Stimulated activated CD4-positive, alpha-beta T cell treated with anti-CD3 and anti-CD28 coated beads, Interleukin-15, amount 100 ng/mL, for 1 hour (primary cell): ENCODE measurements at places on chromosomes 7 and 10.

DNA sequence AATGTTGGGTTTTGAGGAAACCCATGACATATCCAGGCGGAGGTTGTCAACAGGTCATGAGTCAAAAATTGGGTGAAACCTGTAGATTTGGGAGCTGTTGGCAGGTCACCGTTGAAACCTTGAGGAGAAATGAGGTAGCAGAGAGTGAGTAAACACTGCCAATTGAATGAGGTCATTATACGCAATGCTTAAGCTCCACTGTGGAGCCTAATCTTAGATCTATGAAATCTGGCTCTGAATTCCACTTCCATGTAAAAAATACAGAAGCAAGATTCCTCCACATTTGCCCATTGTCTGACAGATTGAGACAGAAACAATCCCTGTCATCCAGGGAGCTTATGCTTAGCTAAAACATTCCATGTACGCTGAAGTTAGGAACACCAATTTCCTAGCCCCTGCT is 76.0 kb upstream of the IL6 start:
- DNase-seq, result no peak

- DNase-seq, result no peak
These were observed 171.8 kb upstream of the AHR start for GRCh38 chr7:17126413-17127268.

GRCh38 chr10:124560377-124561105 is 98.9 kb downstream of the LHPP start:
- no peak for DNase-seq

DNA sequence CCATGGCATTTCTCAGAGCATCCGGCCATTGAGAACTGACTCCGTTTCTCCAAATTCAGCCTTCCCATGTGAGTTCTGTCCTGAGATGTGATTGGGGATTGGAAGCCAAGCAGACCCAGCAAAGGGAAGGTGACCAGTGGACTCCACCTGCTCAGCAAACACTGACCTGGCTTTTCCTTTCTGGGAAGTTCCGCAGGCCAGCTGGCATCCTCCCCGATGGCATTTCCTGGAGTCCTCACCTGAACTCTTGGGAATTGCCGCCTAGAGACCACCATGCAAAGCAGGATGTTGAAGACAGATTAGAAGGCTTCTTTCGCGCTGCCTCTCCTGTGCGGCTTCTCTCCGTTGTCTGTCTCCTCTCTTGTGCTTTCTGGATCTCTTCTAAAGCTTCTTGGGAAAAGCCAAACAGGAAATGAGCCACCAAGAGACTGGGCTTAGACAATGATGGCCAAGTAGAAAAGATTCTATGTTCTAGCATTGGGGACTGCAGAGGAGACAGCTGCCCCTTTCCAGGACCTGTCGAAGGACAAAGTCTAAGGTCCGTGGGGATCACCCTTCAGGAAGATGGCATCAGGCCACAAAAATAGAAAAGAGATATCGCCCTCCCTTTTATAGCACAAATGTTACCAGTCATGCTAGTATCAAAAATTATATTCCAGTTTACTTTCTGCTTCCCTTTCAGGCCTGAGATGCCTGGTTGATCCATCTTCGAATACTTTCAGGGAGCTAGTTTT is 103.7 kb upstream of the INSYN2A start:
- DNase-seq, result no peak

- no peak for DNase-seq
These were observed 493 bp downstream of the WDR91 start for GRCh38 chr7:135210888-135211178.

DNA sequence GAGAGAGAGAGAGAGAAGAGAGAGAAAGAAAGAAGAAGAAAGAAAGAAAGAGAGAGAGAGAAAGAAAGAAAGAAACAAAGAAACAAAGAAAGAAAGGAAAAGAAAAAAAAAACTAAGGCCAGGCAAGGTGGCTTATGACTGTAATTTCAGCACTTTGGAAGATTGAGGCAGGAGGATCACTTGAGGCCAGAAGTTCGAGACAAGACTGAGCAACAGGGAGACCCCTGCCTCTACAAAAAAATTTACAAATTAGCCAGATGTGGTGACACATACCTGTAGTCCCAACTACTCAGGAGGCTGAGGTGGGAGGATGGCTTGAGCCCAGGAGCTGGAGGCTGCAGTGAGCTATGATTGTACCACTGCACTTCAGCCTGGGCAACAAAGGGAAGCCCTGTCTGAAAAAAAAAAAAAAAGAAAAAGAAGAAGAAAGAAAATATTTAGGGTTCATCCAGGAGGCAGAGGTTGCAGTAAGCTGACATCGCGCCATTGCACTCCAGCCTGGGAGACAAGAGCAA is 2.8 kb downstream of the SERPINE1 start:
- no peak for DNase-seq

DNA sequence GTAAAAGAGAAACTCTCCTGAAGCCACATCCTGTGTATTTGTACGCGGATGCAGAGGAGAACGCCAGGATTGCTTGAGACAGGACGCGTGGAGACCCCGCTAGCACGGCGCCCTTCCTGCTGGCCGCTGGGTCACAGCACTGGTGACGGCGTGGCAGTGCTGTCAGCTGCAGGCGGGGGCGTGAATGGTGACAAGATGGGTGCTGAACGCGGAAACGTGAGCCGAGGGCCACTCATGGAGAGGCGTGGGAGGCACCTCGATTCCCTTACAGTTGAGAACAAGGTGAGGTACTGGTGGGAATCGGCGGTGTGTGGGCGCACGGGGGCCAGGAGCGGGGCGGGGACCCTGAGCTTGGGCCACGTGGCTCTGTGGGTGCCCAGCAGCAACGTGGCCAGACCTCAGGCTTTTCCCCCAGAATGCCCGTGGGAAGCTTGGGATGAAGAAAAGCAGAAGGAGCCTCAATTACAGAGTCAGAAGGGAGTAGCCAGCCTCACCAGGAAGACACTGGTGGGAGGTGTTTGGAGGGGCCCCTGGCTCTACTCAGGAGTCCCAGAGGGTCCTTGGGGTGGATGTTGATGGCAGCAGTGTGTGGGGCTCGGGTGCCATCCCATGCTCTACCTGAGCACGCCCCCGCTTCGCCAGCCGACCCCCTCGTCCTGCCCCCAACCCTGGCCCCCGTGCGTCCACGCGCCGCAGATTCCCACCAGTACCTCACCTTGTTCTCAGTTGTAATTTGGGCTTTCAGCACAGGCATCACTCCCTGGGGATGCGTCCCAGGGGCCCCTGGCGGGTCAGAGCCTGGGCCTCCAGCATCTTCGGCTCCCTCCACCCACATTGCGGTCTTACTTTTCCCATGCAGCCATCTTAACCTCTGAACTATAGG is 208.4 kb upstream of the TCERG1L start:
- DNase-seq, result no peak

GRCh38 chr10:59753267-59753666 is at the start of gene MRLN:
TSS of gene MRLN (minus strand) at chr10:59753455.
- DNase-seq, result no peak

DNA sequence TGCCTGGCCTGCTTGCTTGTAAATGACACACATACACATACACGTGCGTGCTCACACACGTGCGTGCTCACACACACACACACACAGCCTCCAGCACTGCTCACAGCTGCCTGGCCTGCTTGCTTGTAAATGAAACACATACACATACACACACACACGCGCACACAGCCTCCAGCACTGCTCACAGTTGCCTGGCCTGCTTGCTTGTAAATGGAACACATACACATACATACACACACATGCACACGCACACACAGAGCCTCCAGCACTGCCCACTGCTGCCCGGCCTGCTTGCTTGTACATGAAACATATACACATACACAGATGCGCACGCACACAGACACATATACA is 397.2 kb downstream of the PLXNA4 start:
- no peak for DNase-seq

DNA sequence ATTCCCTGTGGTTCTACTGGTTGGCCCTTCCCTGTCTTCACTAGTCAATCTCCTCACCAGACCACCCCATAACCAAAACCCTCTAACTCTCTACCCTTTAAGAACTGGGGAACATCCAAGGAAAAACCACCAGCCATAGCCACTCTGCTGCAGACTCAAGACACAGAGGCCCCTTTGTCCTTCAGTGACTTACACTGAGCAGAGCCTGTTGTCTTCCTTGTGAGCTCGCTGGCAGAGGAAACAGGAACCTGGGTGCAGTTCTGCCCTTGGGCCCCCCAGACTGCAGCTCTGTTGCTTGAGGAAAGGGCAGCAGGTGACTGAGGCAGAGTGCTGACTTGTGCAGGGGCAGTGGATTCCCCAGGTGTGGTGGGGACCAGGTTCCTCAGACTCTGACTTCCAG is 30.6 kb downstream of the ZC3HAV1 start:
- no peak for DNase-seq

DNA sequence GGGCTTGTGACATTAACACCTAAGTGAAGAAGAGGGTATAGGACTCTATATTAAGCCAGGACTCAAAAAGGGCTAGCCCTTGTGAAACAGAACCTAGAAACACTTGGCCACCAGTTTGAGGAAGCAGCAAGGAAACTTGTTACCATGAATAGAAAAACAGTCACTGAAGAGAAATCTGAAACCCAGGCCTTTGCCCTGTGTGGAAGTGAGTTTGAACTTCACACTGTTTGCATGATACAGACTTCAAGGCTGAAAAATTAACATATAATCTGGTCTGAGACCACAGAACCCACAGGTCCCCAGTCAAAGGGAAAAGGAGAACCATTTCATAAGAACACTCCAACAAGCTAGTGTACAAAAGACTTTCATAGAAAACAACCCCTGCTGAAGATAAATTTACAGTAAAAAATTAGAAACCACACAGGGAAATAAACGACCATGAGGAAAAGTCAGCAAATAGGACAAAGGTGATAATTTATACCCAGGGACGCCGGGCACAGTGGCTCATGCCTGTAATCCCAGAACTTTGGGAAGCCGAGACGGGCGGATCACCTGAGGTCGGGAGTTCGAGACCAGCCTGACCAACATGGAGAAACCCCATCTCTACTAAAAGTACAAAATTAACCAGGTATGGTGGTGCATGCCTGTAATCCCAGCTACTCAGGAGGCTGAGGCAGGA is 76.1 kb downstream of the SKIDA1 start:
- no peak for DNase-seq

DNA sequence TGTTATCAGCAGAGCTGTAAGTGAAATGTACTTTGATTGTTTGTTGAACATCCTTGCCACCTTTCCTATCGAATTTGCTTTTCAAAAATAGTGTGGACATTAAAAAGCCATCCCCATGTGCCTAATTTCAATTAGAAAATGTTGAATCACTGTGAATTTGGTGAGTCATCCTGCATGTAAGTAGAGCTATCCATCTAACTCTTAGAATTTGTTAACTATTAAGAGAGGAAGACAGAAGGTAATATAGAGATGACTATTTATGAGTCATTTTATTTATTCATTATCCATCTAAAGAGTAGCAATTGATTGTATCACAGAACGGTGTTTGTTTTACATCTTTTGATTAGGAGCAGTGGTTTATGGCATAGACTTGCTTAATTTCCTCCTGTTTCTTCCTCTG is 154.7 kb downstream of the MGMT start:
- no peak for DNase-seq

DNA sequence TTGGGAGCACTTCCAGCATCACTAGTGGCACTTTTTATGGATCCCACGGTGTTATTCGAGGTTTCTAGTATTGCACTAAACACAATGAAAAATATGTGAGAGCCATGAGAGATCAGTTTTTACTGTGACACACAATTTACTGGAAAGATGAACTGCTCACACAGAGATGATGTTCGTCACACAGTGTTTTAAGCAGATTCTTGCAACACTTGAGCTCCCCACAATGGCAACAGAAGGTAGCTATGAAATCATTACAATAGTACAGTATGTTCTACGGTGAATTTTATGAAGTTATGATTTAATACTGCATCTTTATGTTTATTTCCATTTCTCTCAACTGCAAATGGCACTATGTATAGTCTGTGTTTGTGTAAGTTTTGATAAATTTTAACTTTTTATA is 27.4 kb upstream of the ENTPD1 start:
- no peak for DNase-seq

- no peak for DNase-seq
These were observed 51.8 kb downstream of the HIPK2 start for GRCh38 chr7:139725858-139726484.

DNA sequence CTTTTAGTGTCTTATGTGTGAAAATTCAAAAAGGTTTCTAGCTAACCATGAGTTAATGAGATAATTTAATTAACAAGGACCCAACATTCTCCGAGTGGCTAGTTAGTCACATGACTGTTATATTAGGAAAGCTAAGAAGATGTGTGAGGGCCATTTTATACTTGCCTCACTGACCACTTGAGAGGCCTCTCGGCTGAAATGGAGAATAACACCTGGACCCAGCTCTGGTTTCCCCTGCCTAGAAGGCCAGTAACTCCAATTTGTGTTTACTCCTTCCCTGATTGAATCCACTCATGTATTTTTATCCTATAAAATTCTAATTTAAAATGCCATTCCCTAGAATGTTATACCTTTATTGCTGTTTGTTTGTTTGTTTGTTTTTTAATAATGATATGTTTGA is 1091.2 kb downstream of the KCNMA1 start:
- DNase-seq, result no peak

GRCh38 chr7:33905389-33906032 is at the start of gene BMPER:
TSS of gene BMPER (plus strand) at chr7:33905539. CDS start at chr7:33905614, 75 bp downstream.
- no peak for DNase-seq

DNA sequence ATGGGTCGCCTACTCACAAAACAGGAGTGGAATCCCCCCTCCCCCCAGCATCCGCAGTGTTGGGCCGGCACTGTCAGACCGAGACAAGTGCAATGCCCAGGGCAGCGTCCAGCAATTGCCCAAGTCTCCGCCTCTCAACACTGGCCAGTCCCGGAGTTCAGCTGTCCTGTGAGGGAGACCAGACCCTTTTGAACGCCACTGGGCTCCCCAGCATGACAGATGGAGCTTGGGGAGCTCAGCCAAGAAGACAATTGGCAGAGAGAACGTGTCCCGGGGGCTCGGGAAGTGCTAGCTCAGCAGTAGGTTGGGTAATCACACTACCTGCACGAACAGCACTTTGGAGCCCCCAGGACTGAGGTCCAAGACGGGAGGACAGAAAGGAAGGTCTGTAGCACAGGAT is 4.7 kb downstream of the COPS6 start:
- no peak for DNase-seq

DNA sequence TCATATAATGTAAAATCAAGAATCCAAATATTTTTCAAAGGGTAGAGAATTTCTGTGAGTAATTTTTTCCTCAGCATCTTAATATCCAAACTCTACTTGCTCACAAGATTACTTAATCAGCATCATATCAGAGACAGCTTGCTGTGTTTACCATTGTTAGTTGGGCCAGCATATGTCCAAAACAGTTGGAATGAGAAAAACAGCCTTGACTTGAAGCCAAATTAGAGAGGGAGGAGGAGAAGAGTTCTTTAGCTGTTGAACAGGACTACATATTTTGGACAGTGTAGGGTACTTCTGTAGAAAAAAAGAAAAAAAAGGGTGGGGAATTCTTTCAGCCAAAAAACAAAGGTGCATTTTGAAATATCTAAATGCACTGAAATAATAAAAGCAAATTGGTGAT is 69.8 kb downstream of the HDAC9 start:
- no peak for DNase-seq
